ENCODE measurements at places on chromosomes 16 and 17. TPM values are rescaled to one million over a fixed set of nuclear protein-coding genes. Genes with fewer than 3 reads are reported as not detected.

GRCh38 chr17:77203436-77203835, 62.7 kb downstream of the SEC14L1 start:
- DNase-seq = no peak

DNA sequence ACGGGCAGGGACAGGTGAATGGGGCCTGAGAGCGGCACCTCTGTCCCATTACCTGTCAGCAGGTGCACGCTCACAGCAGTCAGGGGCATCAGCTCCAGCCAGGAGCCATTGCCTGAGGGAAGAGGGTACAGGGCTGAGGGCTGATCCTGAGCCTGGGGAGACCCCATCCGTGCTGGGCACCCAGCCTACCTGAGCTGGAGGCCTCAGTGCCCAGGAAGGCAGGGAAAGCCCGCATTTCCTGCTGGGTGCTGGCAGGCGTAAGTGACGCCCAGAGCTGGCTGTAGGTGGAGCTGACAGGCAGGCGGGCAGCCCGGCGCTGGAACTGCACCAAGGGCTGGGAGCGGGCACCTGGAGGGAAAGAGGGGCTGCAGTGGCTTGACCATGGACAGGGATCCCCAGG, 7.4 kb downstream of the FAM171A2 start:
- DNase-seq = no peak

DNA sequence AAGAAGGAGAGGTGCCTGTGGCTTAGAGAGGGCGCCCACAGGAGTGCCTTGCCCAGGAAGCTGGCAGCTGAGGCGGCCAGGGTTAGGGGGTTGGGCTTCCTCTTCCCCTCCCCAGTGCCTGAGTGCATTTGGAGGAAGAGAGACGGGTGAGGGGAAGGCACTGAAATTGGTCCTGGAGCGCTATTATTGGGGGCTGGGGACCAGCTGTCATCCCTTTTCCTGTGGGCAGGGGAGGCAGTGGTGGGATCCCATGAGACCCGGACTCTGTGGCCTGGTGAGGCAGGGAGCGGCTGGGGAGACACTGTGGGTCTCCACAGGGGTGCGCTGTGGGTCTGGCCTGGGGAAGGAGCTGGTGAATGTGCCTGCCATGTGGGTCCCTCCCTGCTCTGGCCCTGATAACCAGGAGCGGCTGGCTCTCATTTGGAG, 259.7 kb downstream of the SEC14L1 start:
- no peak for DNase-seq

GRCh38 chr17:16352303-16352666, 984 bp downstream of the CENPV start:
- DNase-seq = no peak

DNA sequence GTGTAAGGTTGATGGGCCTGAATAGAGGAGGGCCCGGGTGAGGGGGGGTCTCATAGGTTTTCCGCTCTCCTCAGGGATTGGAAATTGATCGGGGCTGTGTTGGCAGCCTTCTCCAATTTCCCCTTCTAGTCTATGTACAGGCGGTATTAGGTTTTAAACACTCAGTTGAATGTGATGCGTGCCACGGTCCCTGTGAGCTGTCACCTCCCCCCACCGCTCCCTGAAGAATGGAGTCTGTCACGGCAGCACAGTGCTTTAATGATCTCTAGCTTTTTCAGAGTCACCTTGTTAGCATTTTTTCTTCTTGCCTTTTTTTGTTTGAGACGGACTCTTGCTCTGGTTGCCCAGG, 800 bp downstream of the COX4I1 start:
- no peak for DNase-seq

DNA sequence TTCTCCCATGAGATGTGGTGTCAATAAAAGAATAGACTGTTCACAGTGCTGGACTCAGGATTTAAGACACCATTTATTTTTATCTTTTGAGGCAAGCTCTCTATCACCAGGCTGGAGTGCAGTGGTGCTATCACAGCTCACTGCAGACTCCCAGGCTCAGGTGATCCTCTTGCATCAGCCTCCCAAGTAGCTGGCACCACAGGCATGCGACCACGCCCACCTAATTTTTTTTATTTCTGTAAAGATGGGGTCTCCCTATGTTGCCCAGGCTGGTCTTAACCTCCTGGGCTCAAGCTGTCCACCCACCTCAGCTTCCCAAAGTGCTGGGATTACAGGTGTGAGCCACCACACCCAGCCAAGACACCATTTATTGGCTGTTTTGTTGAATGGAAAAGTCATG, 18.6 kb upstream of the DRG2 start:
- DNase-seq = no peak

The GAS7 gene
- polyA plus RNA-seq = 32.7 TPM

The TXNL4B gene
- 7.7 TPM for polyA plus RNA-seq

The TELO2 gene
- polyA plus RNA-seq = 39.7 TPM

The PLA2G10 gene
- 1.4 TPM for polyA plus RNA-seq

The MYO1D gene
- polyA plus RNA-seq = 18.7 TPM

The CTRB1 gene
- polyA plus RNA-seq = 1.6 TPM

The C1QL1 gene
- 15.1 TPM for polyA plus RNA-seq

The RCVRN gene
- polyA plus RNA-seq = 0.48 TPM
